ENCODE measurements at places on chromosomes 12 and 14.

DNA sequence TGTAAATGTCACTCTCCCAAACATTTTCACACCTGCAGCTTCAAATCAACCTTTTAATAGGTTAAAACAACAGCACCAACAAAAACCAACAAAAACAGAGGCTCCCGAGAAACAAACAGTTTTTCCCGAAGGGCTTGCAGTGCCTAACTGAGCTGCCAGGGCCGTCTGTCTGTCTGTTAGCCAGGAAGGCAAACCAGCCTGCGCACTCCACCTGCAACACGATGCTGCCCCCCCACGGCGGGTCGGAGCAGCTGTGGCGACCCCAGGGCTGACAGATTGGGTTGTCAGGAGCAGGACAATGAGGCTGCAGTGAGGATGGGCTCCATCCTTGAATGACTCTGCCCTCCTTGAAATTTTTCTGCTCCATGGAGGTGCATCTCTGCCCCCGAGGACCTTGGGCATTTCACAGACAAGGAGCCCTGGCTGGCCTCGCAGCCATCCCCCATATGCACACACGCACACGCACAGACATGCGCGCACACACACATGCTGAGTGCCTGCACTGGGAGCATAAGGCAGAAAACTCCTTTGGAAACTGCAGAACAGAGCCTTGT is 2.6 kb downstream of the RTL1 start:
- no peak for DNase-seq

DNA sequence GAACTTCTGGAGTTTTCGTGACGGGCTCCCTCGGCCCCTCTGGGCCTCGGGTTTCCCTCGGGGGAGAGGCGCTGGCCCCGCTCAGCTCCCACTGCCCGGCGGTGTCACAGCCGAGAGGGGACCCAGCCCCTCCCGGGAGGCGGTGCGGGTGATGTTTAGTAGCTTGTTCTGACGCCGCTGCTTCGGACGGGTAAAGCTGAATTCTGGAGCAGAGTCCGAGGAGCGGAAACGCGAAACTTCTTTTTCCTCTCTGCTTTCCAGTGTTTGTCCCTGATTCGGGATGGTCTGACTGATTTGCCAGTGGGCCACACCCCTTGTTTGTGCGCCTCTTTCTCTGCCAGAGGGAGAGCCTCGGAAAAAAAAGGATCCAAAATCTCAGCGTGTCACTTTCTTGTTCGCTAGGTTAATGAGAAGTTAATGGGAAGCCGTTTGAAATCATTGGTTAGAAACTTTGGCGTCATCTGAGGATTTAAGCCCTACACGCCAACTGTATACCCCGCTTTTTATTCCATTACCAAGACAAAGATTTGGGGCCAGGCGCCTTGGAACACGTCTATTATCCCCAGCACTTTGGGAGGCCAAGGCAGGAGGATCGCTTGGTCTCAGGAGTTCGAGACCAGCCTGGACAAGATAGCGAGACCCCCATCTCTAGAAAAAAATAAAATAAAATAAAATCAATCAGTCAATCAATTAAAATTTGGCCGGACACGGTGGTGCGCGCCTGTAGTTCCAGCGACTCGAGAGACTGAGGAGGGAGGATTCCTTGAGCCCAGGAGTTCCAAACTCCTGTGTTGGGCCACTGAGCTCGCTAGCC is 756 bp downstream of the TULP3 start:
- DNase-seq: peak; percentile 59

GRCh38 chr12:12720672-12721161 is 3.5 kb downstream of the CDKN1B start:
- DNase-seq: peak; percentile 66

GRCh38 chr14:95330591-95331370 is 11.1 kb upstream of the CLMN start:
- no peak for DNase-seq

DNA sequence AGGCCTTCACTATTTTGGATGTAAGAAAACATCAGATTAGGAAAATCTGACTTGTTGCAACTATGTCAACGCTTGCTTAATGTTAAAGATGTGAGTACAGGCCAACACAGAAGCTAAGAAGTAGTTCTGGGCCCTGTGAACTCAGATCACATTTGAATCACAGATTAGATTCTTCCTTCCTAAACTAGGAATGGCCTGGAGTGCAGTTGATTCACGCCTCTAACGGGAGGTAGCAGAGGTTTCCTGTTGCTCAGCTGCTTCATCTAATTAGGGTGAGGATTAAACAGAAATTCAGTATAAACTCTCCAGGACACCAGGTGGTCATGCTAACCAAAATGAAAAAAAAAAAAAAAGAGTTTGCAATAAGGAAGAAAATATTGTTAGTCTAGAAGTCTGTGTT is 314.3 kb downstream of the TRHDE start:
- DNase-seq: no peak

- DNase-seq: no peak
Observed at GRCh38 chr12:127277882-127278281, 989.1 kb upstream of the TMEM132C start.

- DNase-seq: no peak
Observed at GRCh38 chr12:116697305-116697704, 40.6 kb downstream of the SPRING1 start.

GRCh38 chr12:47617476-47617875 is 88.4 kb downstream of the RPAP3 start:
- no peak for DNase-seq

- DNase-seq: no peak
Observed at GRCh38 chr14:91228112-91229004, 16.1 kb downstream of the GPR68 start.

GRCh38 chr12:47223031-47223847 is 143.5 kb upstream of the AMIGO2 start:
- DNase-seq: no peak

DNA sequence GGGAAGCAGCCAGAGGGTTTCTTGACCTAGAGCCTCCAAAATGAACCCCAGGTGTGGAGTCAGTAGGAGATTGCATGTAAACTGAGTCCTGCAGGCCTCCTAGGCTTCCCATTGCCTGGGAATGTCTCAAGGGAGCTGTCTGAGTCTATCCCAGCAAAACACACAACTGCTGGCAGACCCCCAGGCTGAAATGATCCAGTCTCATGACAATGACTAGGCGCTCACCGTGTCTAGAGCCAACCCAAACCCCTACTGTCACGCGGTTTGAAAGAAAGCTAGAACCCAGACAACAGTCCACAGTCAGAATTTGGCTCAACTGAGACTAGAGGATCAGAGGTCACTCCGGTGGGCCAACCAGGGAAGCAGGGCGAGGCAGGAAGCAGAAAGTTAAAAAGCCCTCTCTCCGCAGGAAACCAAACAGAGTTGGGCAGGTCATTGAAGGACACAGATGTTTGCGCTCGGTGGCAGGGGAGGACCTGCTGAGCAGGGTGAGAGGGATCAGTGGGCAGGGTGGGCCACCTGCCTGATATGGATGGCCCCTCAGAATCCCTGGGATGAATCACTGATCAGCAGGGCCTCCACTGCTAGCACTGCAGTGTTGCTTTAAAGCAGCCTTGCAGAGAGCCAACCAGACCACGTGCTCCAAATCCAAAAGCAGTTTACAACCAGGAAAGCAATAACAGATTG is 23.8 kb downstream of the ACTN1 start:
- no peak for DNase-seq

- DNase-seq: no peak
Observed at GRCh38 chr12:97753332-97753731, 290.7 kb downstream of the RMST start.

DNA sequence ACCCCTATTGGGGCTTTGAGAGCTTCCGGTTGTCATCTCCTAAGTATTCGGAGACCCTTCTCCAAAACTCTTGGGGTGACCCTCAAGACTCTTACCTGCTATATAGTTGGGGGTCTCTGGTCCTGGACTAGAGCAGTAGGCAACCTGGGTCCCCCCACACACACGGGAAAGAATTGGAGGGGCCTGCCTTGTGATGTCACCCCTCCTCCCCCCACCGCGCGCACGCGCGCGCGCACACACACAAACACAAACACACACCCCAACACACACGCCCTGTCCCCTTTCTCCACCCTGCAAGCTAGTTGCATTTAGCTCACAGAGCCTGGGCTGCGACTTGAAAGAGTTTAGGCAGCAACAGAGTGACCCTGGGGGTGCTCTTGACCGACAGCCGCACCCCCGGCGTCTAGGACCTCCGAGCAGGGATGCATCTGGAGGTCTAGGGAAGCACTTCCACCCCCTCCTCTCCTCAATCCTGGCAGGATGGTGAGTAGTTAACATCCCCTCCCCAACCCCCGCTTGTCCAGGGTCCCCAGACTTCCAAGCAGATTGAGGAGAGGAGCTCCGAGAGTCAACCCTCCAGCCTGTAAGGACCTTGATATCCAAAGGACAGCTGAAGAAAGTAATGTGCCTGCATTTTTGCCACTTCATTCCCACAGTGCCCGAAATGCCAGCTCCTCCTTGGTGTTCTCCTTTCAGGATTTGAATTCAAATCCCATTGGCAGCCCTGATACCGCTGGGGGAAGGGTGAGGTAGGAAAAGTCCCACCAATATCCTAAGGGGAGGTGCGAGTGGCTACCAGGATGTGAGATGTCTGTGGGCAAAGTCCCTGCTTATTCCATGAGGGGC is 1.4 kb upstream of the DNAJC14 start:
- DNase-seq: peak; percentile 66

- DNase-seq: no peak
Observed at GRCh38 chr12:80509781-80510556, 65.9 kb downstream of the PTPRQ start.

DNA sequence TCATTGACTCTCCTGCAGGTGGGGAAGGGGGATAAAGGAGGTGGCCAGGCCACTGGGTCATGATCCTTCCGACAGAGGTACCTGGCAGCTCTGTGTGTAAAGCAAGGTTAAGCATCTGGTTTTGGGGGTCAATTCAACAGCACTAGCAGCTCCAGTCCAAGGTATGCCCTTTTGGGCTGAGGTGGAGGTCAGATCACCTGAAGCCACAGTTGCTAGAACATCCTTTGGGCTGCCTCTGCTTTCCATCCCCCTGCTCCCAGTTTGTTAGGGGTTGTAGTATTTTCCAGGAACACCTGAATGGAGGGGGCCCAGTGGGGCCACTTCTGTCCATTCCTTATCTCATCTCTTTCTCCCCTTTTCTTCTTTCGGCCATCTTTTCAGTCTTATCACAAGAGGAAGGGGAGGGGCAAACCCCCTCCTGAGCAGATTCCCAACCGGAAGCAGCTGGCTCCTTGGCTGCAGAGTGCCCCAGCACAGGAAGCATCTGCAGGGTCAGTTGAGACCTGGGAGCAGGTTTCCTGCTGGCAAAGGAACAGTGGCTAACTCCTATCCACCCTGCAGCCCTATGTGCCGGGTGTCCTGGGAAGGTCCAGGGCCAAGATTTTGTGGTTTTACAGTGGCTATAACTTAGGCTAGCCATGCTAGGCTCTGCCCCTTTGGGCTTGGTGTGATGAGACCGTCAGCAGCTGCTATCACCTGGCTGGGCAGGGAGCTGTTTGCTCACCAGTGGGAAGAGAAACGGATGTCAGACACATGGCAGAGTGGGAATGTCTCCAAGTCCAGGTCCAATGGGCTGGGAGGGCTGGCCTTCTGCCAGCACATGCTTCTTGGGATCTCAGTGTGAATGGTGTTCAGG is 40.2 kb downstream of the SH2B3 start:
- DNase-seq: no peak

DNA sequence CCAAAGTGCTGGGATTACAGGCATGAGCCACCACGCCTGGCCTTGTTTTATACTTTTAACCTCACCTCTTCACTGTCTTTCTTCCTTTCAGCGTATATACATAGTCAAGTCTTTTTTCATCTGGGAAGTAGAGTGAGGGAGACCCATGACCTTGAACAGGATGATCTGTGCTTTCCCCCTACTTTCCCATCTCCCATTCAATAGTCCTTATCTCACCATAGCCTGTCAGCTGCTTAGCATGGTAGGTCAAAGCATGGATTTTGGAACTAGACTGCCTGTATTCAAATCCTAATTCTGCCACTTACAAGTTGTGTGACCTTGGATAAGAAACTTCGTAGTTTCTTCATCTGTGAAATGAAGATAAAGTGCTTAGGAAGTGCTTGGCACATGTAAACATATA is 96.4 kb upstream of the MON2 start:
- peak; percentile 30 for DNase-seq

DNA sequence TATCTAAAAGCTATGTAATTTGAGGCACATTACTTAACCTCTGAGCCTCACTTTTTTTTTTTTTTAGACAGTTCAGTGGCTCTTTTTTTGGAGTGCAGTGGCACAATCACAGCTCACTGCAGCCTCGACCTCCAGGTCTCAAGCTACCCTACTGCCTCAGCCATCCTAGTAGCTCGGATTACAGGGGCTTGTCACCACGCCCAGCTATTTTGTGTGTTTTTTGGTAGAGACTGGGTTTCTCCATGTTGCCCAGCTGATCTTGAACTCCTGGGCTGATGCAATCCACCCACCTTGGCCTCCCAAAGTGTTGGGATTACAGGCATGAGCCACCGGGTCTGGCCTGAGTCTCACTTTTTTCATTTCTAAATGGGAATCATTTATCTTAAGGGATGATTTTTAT is 192.0 kb upstream of the PDZRN4 start:
- no peak for DNase-seq

- DNase-seq: no peak
Observed at GRCh38 chr14:99078426-99078825, 193.6 kb downstream of the BCL11B start.

- no peak for DNase-seq
Observed at GRCh38 chr14:105855246-105855892, 329.0 kb downstream of the TMEM121 start.

DNA sequence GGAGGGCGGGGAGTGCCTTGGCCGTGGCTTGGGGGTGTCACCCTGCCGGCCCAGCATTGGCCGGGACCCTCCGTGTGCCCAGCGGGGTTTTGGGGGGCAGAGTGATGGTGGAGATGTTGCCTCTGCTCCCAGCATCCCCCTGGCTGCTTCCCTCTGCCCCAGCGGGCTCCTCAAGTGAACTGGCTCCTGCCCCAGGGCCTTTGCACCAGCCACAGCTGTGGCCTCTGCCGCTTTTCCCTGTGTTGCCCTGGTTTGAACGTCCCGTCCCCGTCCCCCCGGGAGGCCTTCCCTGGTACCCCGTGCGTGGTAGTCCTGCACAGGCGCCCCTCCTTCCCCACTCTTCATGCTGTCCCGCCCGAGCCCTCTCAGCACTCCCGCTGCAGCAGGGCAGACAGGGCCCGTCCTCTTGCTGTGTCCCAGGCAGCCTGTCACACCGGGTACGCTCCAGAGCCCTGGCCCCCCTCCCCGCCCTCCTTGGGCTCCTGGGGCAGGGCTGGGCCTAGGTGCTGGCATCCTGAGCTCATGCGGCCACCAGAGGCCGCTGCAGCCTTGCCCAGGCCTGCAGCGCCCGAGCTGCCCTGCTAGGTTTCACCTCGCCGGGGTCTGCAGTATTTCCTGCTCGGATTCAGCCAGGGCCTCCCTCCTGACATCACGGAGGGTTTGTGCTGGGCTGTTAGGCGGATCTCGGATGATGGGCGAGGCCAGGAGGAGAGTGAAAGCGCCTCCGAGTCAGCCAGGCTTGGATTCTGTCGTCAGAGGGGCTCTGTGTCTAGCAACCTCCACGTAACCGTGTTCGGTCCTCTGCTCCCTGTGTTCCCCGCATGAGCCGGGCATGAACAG is 9.5 kb downstream of the NOC4L start:
- DNase-seq: peak; percentile 10

GRCh38 chr14:24274101-24274543 is 2.7 kb upstream of the RABGGTA start:
- DNase-seq: peak; percentile 36

Measured in hematopoietic multipotent progenitor cell treated with erythropoietin and hydrocortisone succinate and interleukin-3 and kit ligand, for 17 days (in vitro differentiated cells).